Amniotic stem cell (primary cell): ENCODE measurements at places on chromosomes 13 and 19.

DNA sequence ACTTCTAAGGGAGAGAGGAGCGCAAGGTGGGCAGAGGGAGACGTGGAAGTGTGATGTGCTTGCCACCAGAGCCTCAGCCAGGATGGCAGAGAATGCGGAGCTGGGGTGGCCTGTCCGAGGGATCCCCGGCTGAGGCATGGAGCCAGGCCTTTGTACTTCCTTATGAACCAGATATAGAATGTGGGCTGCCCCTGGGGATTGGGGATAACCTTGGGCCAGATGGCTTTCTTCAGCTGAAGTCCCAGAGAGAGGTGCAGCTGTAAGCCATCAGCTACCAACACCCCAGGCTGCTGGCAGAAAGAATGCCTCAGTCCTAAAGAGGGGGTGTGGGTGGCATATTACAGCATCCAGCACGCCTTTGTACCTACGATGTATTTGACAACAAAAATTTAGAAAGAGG, 25.5 kb upstream of the FBXO17 start:
- no peak for DNase-seq

DNA sequence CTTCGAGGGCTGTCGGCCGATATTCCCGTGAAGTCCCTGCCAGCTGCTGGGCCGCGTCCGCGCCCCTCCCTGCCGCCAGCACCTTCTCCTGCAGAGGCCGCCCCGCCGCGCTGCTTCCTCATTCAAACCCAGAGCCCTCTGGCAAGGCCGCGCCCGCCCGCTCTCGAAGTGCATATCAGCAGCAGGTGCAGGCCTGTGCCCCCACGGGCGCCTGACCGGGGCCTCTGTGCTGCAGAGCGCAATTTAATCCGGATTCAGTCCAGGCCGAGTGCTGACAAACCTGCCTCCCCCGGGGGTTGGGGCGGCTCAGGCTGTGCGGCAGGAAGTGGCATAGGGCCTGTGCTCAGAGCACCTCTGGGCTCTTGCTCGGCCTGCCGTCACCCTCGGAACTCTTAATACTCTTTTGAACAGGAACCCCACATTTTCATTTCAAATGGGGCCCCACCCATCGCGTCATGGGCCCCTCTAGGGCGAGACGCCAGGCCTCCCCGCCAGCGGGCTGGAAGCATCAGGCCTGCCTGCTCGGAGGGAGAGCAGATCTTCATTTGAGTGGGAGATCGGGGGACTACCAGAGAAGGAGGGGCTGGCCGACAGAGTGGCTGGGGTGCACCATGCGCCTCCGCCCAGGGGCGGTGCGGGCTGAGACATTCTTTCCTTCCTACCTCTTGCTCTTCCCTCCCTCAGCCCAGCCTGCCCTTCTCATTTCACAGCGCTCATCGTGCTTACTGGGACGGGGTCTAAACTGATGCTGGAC, 125.7 kb downstream of the TNFRSF19 start:
- DNase-seq, result no peak

GRCh38 chr13:88919970-88920628, 1248.9 kb downstream of the SLITRK5 start:
- no peak for DNase-seq

DNA sequence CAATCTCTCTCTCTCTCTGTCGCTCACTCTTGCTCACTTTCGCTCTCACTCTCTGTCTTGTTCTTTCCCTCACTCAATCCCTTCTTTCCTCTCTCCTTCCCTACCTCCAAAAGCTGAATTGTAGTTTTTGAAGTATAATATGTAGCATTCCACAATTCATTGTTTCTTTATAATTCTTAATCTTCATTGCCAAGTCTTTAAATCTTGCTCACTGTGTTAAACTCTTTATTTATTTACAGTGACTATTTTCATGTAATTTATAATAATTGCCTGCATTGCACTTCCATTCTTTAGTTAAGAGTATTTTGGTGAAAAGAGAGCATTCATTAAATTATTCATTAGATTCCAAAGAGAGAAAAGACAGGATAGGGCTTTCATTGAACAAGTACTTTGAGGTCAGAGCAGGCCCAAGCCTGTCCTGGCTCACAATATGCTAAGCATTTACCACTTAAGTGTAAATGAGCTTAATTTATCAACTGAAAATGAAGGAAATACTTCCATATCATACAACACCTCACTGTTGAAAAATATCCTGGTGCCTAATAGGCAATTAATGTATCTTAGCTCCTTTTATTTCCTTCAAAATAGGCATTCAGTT, 257.4 kb upstream of the SLITRK1 start:
- no peak for DNase-seq

- no peak for DNase-seq
Observed at GRCh38 chr13:77916488-77916887, 2.1 kb downstream of the EDNRB start.

DNA sequence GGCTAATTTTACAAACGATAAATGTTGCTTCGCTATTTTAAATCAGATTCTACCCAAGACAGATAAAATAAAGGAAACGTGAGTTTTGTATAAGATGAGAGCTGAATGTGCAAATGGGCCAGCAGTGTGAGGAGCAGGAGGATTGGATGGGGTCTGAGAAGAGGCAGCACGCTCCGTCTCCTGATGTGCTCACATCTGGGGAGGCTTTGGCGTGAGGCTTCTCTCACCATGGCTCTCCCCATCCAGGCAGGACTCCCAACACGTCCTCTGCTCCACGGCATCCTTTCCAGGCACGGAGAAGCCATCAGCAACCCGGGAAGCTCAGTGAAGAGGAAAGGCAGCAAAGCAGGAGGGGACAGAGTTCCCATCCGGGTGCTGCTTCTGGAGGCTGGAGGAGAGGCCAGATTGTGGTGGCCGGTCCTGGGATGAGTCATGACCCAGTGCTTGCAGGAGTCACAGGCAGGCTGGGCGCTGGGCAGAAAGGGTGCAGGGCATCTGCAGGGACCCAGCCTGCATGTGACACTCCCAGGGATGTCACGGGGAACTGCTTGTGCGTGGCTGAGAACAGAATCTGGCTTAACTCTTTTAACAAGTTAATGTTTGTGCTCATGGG, 47.5 kb downstream of the ZNF536 start:
- no peak for DNase-seq

GRCh38 chr13:77329911-77330584, 3.2 kb upstream of the MYCBP2 start:
- DNase-seq, result no peak

DNA sequence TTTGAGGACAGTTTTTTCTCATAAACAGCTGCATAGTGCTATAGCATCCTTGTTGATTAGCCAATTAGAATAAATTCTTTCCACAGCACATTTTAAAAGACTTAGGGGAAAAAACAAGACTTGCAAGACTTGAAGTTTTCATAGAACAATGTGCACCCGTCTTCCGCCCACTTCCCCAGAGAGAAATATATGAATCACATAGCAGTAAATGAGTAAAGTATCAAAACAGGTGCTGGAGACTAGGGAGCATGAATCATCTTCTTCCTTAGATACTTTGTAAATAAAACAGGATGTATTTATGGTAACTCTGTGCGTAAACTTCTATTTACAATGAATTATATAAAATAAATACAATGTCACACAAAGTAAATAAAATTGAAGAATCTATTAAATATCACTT, 75.1 kb downstream of the COL4A2 start:
- peak; percentile 21 for DNase-seq

GRCh38 chr19:32091241-32091640, 254.2 kb upstream of the ZNF507 start:
- DNase-seq, result no peak

DNA sequence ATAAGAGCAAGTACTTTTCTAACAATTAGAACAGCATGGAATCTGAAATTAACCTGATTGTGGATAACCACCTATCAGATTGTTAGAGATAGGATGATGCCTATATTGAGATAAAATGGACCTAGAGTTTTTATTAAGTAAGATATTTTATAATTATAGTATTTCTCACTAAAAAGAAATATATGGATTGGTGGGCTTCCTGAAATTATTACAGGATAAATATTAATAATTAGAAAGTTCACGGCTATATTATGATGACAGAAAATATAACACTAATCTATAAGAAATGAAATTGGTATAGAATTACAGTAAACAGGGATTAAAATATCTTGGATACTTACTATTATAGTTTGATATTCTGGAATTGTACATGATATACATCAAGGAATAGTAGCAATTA, 378.0 kb upstream of the SPRY2 start:
- DNase-seq, result no peak

GRCh38 chr19:33066543-33066942, 1.9 kb upstream of the RHPN2 start:
- DNase-seq, result no peak

DNA sequence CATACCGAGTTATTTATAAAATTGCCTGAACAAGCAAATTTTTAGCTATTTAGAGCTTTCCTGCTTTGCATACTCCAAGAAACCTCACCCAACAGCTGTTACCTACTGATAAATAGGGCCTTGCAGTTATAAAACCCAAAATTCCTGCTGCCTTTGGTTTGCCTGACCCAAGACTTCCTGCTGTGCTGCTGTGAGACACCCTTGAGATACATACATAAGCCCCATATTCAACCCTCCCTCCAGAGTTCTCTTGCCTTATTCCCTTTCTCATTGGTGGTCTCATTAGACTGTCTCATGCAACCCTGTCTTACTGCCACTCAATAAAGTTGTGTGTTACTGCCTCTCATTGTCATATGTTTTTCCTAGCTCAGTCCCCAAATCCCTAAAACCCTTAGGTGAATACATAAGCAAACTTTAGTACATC, 677.6 kb downstream of the UQCRFS1 start:
- no peak for DNase-seq

- DNase-seq, result no peak
Observed at GRCh38 chr13:27018344-27018861, 153.2 kb downstream of the USP12 start.

DNA sequence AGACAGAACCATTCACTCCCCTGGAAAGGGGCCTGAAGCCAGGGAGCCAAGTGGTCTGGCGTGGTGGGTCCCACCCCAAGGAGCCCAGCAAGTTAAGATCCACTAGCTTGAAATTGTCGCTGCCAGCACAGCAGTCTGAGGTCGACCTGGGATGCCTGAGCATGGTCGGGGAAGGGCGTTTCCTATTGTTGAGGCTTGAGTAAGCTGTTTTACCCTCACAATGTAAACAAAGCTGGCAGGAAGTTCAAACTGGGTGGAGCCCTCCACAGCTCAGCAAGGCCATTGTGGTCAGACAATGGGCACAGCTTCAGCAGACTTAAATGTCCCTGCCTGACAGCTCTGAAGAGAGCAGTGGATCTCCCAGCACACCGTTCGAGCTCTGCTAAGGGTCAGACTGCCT, 195.6 kb upstream of the DACH1 start:
- no peak for DNase-seq

GRCh38 chr19:36527873-36528193, 238 bp downstream of the ZNF260 start:
- DNase-seq, result no peak

GRCh38 chr19:9306443-9306842, 3.2 kb downstream of the ZNF699 start:
- DNase-seq, result no peak

- DNase-seq, result no peak
Observed at GRCh38 chr13:29170436-29171082, 350.4 kb downstream of the MTUS2 start.

- no peak for DNase-seq
Observed at GRCh38 chr19:27764186-27764804, 1448.7 kb downstream of the UQCRFS1 start.

- DNase-seq, result no peak
Observed at GRCh38 chr13:94622344-94622743, 20.7 kb downstream of the GPR180 start.

DNA sequence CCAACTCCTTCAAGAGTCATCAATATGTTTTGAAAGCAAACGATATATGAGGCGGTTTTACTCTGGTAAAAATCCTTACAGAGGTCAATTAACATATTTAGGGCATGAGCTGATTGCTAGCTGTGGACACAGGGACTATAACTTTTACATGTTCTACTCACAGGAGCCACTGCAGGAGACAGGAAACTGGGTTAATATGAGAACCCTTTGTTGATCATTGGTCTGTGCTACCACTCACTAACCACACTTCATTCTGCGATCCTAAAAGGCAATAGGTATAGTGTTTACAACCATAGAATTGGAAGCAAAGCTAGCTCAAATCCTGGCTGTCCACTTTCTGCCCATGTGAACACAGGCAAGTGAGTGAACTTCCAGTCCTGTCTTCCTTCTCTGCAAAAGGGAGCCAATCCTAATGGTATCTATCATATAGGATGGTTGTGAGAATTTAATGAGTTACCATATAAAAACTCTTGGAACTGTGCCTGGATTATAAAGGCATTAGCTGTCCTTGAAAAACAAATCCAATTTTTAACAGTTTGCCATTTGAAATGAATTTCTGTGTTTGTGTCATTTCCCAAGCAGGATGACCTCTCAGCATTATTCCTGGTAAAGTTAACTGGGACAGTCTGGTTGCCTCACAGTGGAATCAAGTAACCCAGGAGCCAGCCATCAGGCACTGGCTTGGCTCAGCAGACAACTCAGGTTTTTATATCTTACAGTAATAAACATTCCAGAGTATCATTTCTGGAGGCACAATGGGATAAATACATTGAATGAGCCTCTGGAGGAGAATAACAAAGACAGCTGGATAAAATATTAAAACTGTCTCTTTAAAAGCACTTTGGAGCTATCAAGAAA, 29.8 kb upstream of the RAP2A start:
- DNase-seq, result no peak

DNA sequence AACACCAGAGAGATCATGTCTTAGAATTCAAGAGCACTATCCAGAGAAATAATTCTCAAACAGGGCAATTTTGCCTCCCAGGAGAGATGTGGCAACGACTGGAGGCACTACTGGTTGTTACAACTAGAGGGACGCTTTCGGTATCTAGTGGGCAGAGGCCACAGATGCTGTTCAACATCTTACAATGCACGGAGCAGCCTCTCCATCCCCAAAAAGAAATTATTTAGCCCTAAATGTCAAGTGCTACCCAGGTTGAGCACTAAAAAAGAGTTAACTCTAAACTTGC, 78.6 kb downstream of the ABCC4 start:
- no peak for DNase-seq

DNA sequence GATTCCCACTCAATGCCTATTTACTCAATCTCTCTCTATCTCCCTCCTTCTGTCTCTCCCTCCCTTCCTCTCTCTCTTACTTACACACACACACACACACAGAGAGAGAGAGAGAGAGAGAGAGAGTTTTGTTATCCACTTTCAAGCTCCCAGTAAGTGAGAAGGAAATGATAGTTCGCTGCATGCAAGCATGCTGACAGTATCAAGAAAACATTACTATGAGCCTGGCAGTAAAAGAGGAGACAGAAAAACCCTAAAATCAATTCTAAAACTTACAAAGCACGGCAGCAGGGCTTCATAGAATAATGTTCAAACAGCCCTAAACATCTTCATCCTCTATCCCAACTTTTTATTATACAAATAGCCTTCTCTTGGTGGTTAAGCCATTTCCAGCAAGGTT, 171.9 kb downstream of the FOXO1 start:
- no peak for DNase-seq

DNA sequence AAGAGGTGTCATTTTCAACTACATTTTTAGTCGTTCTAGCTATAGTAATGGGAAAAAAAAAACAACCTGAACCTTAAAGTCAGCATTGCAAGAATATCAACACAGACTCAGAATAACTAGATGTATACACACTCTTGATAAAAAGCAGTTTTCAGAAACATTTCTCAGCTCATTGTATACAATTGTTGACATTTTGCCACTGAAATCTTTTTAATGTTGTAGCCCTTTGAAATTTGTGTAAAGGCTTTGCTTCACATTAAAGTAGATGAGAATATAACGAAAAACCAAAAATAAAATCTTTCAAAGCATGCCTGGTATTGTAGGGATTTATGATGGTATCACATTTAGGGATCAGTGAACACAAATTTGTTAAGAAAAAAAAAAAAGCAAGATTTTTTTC, 87.2 kb upstream of the SLC10A2 start:
- DNase-seq, result no peak

GRCh38 chr19:11356074-11356397, 804 bp downstream of the PLPPR2 start:
- DNase-seq, result no peak
